ENCODE measurements at places on chromosomes 6 and 20.

DNA sequence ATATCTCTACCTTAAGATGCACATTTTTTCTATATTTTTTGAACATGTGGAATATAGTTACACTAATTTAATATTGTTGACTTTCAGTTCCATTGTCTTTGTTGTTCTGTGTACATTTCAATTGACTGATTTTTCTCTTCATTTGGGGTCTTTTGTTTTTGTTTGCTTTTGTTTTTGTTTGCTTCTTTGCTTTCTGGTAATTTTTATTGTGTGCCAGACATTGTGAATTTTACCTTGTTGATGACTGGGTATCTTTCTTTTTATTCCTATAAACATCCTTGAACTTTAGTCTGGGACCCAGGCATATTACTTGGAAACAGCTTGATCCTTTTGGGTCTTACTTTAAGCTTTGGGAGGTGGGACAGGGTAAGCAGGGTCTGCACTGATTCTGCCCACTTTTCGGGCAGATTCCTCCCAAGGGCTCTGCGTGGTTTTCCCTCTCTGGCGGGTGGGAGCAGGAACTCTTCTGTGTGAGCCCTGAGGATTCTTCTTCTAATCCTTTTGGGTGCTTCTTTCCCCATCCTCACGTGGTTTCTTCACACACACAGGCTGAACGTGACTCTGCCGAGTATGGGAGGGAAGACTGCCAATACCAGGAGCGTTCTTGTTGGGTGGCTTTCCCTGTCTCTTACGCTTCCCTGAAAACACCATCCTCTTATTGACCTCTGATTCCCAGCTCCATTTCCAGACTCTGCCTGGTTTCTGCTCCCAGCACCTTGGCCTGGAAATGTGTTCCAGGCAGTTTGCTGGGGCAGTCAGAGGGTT lies 200.5 kb downstream of the ARID1B start:
- DNase-seq, result no peak

DNA sequence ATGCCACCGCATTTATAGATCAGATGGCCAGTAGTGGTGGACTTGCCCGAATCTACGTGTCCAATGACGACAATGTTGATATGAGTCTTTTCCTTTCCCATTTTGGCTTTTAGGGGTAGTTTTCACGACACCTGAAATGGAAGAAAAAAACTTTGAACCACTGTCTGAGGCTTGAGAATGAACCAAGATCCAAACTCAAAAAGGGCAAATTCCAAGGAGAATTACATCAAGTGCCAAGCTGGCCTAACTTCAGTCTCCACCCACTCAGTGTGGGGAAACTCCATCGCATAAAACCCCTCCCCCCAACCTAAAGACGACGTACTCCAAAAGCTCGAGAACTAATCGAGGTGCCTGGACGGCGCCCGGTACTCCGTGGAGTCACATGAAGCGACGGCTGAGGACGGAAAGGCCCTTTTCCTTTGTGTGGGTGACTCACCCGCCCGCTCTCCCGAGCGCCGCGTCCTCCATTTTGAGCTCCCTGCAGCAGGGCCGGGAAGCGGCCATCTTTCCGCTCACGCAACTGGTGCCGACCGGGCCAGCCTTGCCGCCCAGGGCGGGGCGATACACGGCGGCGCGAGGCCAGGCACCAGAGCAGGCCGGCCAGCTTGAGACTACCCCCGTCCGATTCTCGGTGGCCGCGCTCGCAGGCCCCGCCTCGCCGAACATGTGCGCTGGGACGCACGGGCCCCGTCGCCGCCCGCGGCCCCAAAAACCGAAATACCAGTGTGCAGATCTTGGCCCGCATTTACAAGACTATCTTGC lies 725 bp downstream of the EEF1A1 start:
- peak; percentile 62 for DNase-seq

GRCh38 chr6:163332575-163332974 lies 81.9 kb upstream of the QKI start:
- no peak for DNase-seq

- no peak for DNase-seq
Observed at GRCh38 chr6:150327117-150327774, 41.6 kb upstream of the IYD start.

GRCh38 chr6:6843057-6843627 lies 254.6 kb downstream of the LY86 start:
- DNase-seq, result no peak

DNA sequence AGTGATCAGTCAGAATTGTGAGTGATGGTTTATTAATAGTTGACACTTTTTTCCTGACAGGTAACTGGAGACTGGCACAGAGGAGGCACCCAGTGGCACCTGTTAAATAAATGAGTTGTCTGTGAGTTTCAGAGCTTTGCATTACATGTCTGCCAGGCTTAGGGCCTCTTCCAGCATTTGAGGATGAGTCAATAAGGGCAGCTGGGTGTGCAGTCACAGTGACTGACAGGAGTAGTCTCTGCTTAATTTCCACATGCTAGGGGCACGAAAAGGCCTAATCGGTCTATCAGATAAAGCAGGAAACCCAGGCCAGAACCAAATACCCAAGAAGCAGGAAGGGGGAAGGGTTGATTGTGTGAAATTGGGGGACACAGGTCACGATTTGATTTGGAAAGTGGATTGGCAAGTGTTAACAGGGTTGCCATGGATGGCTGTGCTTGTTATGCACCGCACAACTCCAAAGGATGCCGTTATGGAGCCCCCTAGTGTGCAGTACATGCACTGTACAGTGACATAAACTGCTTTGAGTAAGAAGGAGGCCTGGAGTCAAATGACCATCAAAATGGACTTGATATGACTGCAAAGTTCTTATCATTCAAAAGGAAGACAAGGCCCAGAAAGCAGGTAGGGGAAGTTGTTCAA lies 111.9 kb upstream of the GGTLC1 start:
- no peak for DNase-seq

DNA sequence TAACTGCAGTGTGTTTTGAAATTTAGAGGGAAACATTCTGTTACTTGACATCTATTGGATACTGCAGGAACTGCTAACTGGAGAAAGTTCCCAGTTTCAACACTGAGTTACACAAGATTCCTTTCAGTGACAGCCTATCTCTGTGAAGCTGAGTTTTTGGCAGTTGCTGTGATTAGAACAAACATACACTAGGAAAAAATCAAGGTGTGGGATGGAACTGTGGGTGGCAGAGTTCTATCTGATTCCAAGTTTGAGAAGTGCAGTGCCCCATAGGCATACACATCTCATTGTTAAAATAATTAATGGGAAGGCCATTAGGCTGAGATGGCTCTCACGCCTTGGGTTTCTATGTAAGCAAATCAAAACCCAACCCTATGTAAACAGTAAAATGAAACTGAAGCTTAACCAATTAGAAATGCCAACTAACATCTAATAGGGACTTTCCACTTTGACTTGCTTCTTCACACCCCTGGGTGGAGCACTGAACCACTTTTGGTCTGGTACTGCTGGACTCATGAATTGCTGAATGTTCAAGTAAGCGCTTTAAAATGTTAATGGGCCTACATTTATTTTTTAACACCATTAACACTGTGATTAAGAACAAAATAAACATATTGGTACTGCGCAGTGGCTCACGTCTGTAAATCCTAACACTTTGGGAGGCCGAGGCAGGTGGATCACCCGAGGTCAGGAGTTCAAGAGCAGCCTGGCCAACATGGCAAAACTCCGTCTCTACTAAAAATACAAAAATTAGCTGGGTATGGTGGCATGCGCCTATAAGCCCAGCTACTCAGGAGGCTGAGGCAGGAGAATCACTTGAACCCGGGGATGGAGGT lies 55.2 kb upstream of the TBC1D7 start:
- no peak for DNase-seq

DNA sequence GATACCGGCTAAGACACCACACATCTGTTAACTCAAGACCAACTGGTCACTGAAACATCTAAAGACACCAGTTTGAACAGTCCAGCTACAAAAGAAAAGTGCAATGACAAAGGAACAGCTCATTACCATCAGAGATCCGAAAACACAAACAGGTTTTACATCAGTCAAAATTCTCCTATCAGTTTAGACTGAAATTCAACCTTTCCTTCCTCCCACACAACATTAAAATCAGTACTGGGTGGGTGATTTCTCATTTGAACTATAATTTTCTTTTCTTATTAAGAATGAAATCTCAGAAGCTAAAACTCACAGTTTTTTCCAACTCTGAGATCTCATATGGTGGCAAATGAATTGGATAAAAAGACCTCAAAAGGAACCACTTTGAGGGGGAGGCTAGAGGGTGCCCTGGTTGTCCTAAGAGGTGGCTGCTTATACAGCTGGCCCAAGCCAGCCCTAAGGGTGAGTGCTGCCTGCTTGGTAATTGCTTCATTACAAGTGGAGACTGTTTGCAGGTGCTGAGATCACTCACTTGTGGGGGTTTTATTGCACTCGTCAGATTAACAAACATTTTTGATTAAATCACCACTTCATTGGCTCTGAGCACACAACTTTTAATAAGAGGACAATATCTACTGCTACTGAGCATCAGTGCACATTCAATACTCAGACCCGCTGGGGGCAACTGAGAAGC lies 4.3 kb downstream of the CCDC167 start:
- DNase-seq, result no peak

- no peak for DNase-seq
Observed at GRCh38 chr6:126949786-126950185, 168.7 kb upstream of the RSPO3 start.
